NCI-H1417 (cell line): ENCODE measurements at places on chromosomes 2 and 18.
A peak's percentile ranks its signal among the peaks of the same experiment; 100 is the strongest.

DNA sequence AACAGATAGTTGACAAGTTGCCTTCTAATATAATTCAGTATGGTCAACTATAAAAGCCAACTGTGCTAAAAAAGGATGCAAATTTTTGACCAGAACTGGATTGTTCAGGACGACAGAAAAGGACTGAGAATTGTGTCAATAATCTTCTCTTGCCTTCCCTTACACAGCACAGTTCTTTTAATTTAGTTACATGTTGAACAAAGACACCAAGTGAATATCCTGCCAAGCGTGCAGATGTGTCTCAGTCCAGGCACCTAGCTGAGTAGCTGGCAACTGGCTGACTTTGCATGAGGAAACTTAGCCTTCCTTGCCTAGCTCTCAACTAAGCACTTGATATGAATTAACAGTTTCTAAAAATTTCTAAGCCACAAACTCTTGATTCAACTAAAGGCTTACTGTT is 801.4 kb downstream of the BCL11A start:
- DNase-seq = no peak

DNA sequence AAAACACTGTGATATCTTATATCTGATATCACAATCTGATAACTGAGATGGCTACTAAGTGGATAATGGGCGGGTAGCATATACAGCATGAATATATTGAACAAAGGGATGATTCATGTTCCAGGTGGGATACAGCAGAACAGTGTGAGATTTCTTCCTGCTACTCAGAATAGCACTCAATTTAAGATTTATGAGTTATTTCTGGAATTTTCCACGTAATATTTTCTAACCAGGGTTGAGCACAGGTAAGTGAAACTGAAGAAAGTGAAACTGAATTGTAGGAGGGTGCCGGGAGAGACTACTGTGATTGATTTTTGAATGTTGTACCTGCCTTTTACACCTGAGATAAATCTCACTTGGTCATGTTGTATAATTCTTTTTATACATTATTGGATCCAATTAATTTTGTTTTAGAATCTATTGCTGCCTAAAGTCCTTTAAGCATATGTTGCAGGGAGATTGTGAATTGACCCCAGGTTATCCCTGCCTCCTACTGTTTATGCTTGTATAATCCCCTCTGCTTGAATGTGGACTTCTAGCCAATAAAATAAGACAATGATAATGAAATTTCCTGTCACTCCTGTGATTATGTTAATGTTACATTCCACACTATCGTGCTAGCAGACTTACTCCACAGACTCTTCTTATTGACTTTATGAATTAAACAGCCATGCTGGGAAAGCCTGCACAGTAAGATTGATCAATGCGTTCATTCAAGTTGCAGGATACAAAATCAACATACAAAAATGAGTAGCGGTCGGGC is 67.6 kb upstream of the RBBP8 start:
- peak; percentile 25 for DNase-seq

DNA sequence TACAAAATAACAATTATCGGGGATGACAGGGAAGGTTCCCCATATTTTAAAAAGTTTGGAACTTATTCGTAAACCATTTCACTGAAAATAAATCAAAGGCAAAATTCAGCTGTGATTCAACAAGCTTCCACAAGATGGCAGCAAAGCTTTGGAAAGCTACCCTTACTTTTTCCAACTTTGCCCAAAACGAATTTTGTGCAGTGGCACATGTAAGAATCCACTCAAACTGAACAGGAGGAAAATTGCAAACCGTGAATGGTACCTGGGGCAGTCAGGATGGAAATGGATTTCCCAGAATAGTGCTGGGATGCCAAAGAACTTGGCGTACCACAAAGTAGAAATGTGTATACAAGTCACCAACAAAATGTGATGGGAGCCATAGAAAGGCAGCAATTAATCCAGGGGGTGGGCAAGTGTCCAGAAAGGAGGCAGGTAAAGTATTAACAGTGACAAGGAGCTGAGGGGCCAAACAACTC is 10.7 kb downstream of the RPL31 start:
- peak; percentile 12 for DNase-seq

GRCh38 chr2:24365051-24365450 is 4.7 kb upstream of the ITSN2 start:
- DNase-seq = peak; percentile 45

DNA sequence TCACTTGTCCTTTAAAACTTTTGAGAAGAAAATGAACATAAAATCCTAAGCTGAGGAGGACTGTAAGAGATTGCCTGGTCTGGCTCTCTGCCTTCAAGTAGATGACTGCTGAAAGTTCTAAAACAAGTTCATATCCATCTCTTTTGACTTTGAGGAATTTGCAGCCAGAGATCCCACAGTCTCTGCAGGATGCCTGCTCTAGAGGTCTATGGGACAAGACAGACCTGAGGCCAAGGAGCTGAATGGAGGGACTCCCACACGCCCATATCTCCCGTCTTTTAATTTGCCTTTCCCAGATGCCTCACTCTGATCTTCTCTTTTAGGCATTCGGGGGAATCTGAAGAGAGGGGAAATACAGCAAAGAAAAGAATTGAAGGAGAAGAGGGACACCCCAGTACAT is 255.9 kb upstream of the RASGRP3 start:
- no peak for DNase-seq

DNA sequence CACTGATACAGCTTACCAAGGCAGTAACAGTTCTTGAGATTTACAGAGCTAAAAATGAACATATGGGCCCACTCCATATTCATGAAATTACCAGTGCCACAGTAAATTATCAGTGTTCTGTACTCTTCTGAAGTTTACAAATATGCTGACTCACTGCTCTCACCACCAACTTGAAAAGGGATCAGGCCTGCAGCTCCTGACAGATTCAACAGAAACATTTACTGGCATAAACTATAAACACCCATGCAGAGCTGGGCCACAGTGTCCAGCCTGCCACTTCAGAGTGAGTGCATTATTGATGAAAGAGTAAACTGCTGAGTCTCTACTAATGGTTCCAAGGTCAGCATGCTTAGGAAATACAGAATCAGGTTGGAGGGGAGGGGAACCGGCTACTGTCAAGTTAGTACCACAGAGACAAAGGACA is 83.1 kb downstream of the FARSB start:
- DNase-seq = peak; percentile 24

DNA sequence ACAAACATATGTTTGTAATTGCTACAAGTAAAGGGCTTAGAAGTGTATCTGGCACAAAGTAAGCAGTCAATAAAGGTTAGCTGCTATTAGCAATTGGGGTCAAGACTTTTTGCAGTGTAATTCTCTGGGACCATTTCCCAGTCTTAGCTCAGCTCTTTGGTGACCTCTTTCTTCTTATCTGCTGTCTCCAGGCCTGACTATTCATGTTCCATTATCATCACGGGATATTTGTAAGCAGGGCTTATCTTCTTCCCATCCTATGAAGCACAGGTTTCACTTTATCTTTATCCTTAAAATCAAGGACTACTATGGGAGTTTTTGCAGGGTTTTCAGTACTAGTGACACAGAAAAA is 131.7 kb downstream of the DOCK10 start:
- DNase-seq = no peak

DNA sequence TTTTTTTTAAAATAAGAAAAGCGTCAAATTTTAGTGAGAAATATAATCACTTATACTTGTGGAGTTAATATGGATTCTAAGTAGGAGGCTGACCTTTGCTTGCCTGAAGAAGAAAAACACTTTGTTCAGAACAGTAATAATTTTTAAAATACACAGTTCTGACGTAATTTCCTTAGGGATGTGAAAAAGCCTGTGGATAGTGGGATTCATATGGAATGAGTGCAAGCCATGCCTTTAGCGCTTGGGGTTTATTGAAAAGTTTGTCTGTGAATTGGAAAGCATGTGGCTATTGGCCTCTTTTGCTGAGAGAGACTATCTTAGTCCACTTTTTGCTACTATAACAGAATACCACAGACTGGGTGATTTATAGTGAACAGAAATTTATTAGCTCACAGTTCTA is 151.3 kb downstream of the CCDC85A start:
- DNase-seq = no peak
